ENCODE measurements at places on chromosomes 3 and 15. TPM values are rescaled to one million over a fixed set of nuclear protein-coding genes. Genes with fewer than 3 reads are reported as not detected.

DNA sequence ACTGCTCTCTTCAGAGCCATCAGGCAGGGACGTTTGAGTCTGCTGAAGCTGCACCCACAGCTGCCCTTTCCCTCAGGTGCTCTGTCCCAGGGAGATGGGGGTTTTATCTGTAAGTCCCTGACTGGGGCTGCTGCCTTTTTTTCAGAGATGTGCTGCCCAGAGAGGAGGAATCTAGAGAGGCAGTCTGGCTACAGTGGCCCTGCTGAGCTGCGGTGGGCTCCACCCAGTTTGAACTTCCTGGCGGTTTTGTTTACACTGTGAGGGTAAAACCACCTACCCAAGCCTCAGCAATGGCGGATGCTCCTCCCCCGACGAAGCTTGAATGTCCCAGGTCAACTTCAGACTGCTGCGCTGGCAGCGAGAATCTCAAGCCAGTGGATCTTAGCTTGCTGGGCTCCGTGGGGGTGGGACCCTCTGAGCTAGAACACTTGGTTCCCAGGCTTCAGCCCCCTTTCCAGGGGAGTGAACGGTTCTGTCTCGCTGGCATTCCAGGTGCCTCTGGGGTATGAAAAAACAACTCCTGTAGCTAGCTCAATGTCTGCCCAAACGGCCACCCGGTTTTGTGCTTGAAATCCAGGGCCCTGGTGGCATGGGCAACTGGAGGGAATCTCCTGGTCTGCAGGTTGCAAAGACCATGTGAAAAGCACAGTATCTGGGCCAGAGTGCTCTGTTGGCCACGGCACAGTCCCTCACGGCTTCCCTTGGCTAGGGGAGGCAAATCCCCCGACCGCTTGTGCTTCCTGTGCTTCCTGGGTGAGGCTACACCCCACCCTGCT is 21.1 kb upstream of the ST6GAL1 start:
- DNase-seq: peak; percentile 81

DNA sequence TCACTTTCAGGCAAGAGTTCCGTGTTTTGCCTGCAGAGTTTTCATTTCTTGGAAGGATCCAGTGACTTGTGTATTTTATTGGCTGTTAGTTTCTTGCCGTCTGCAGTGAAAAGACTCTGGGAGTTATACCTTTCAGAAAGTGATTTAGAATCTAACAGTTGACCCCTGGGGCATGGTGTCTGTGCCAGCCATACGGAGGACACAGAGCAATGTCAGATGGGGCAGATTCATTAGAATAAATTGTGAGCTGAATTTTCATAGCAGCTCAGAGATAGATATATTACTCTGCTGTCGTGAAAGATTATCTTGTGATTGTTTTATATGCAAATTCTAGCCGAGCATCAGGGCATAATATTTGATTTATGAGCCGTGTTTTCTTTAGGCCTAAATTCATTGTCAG is 131.6 kb downstream of the SV2B start:
- DNase-seq: no peak

Gene FOXB1
- total RNA-seq: 0.74 TPM

- DNase-seq: no peak
These were observed 137.7 kb downstream of the RAB11A start for GRCh38 chr15:66006986-66007385.

GRCh38 chr15:64883997-64884511 is 27.6 kb upstream of the ANKDD1A start:
- DNase-seq: no peak

Gene OGG1
- total RNA-seq: 41.3 TPM

DNA sequence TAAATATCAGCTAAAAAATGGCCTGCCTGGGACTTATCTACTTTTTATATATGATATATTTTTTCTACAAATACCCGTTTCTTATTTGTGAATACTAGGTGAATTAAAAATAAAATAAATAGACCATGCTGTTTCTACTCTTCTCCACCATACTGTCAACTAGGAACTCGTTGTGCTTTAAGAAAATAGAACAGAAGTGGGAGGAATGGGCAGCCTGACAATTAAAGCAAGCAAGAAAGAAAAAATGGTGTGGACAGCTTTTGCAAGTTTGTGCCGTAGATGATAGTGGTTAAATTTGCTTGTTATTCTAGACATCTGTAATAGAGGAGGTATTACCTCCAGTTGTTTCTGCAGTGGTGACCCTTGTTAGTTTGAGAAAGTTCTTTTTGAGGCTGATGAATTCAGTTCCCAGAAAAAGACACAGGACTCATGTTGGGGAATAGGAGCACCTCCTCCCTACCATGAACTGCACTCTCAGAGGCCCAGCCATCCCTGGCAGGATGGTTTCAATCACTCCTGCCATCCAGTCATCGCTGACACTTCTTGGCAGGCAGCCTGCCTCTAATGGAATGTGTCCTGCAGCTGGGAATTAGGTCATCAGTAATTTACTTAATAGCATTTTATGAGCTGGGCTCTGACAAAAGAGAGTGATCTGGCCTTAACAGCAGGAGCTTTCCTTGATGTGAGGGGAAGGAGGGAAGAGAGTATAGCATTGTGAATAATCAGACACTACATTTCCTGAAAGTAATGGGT is 105.0 kb upstream of the GAP43 start:
- no peak for DNase-seq

- no peak for DNase-seq
These were observed 61.5 kb downstream of the PRICKLE2 start for GRCh38 chr3:64163755-64164148.

GRCh38 chr3:14920536-14920935 is 26.8 kb upstream of the NR2C2 start:
- no peak for DNase-seq

Gene SATB1
- total RNA-seq: 281 TPM

Gene RBP2
- not detected for total RNA-seq

DNA sequence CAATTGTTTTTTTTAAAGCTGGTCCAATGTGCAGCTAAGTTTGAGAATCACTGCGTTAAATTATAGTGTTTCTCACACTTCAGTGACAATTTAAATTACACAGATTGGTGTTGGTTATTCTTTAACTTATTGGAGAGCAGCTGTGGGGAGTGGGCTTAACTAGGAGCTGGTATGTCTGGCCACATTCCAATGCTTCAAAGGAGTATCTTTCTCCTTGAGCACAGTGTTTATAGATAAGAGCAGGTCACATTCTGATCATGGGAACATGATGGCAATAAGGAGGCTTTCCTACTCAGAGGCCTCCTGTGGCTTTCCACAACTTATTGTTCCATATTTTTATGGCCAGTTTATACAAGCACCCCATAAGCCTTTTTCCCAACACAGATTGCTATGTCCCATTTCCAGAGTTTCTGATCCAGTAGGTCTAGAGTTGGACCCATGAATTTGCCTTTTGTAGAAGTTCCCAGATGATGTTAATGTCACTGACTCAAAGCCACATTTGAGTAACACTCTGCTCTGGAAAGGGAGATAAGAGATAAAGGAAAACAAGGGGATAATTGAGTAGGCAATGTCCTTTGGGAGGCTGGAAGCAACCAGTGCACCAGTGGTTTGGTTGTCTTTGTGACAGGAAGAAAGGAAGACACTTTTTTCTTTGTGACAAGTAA is 33.0 kb upstream of the PLSCR4 start:
- DNase-seq: no peak

DNA sequence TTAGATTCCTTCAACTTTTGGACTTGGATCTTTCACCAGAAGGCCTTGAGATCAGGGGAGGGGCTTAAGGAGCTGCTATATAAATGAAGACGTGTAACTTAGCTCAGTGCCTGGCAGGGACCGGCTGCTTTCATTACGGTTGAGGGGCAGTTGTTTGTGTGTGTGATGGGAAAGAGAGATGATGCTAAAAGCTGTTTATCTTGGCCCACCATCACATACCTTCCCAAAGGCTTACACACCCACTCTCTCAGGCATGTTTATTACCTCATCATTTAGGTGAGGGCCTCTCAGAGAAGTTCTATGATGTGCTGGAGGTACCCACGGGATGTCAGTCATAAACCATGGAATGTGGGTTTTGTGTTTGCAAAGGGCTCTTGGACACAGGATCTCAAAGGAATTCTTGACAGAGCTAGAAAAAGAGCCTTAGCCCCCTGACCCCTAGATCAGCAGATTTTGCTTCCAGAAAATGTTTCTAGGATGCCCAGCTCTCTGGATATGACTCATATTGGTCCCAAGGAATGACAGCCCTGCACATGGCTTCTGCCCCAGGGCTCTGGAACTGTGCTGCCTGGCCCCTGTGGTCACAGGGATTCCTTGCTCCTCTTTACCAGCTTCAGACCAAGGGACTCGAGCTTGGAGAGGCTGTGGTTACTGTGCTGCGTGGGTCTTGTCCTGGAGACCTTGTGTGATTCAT is 15.9 kb upstream of the SMAD3 start:
- no peak for DNase-seq

DNA sequence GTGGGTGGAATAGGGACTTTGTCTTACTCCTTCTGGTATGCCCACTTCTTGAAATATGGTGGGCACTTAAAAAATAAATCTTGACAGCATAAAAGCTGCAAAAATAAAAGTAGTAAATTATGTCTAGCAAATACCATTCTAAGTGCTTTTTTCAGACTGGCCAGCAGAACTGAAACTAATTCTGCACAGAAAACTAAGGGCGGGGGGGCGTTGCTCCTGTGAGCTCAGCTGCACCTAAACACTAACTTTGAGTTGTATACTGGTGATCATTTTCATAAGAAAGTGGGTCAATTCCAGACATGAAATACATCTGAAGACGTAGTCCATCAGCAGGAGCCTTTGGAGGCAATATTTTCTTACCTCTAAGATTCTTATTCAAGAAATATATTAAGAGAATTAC is 114.8 kb downstream of the WDR76 start:
- no peak for DNase-seq

DNA sequence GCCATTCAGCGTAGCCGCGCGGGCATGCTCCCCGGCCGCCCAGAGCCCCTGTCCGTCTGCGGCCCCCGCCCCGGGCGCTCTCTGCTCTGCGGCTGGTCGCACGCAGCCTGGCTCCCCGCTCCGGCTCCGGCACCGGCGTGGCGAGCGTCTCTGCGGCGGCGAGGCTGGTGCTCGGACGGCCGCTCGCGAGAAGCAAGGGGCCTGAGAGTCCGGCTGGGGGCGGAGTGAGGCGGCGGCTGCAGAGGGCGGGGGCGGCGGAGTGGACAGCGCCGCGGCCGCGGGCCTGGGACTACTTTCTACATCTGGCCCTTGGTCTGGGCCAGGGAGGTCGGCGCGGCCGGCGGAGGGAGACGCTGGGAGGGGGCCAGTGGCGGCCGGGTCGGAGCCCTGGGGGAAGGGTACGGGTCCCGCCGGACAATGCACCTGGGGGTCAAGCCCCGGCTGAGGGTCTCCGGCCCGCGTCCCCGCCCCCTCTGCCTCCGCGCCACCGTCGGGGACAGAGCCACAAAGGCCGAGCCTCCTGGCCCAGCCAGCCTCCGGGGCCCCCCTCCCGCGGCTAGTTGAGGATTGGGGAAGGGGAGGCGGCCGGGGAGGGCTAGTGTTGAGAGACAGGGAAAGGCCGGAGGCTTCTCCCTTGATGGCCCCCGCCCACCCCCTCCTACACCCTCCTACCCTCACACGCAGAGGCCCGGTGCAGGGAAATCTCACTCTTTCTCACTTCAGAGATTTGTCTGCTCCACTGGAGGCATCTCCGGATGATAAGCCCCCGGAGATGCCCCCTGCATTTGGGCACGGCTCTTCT is at the start of gene PRTG:
PRTG (minus strand) TSS at position 226 of the 802 bp plus-strand sequence; CDS start at position 5, 221 bp downstream.
- DNase-seq: peak; percentile 24

DNA sequence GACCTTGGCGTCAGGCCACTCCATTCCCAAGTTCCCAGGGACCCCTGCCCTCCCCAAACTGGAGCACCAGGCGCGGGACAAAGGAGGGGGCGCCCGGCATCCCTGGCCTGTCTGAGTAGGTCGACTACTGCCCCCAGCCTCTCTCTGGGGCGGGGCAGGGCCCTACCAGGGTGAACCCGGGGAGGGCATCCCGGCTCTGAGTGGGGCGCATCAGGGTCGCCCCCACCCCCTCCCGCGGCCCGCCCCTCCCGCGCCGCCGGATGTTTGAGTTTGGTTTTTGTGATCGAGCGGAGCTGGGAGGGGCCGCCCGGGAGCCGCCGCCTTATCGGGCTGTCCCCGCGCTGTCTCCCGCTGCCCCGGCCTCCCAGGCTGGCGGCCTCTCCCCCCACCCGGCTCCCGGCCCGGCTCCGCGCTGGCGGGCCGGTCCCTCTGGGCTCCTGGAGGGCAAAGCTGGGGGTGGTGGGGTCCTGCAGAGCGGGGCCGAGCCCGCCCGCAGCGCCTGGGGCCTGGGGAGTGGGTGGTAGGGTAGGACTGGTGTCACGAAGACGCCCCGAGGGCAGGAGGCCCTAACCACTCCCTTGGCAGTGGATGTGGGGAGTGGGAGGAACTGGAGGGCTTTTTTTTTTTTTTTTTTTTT is 47.2 kb upstream of the SMAD6 start:
- DNase-seq: peak; percentile 71

DNA sequence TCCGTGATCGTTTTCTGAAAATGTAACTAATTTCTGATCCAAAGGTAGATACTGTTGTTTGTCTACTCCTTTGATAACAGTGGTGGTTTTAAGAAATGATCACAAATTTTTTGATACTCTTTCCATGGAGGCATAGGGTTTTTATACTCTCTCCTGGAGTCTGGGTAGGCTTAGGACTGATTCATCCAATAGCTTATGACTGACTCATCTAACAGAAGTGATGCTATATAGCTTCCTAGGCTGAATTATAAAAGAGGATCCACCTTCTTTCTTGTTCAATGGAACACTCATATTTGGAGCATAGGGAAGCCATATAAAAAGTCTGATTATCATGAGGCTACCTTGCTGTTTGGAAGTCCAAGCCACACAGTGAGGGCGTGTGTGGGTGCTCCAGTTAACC is 84.3 kb downstream of the CHST2 start:
- no peak for DNase-seq

- no peak for DNase-seq
These were observed 279.3 kb upstream of the RASGRP1 start for GRCh38 chr15:38843736-38844590.

All from activated naive CD8-positive, alpha-beta T cell treated with anti-CD3 and anti-CD28 coated beads, Interleukin-2, amount 10 ng/mL, durations not matched to agents 7 days and 5 days (primary cell).